ENCODE measurements at places on chromosomes 6 and 20. TPM values are rescaled to one million over a fixed set of nuclear protein-coding genes. Genes with fewer than 3 reads are reported as not detected.

Gene TRIM15
- total RNA-seq = not detected

Gene SIRPA
- 64.6 TPM for total RNA-seq

DNA sequence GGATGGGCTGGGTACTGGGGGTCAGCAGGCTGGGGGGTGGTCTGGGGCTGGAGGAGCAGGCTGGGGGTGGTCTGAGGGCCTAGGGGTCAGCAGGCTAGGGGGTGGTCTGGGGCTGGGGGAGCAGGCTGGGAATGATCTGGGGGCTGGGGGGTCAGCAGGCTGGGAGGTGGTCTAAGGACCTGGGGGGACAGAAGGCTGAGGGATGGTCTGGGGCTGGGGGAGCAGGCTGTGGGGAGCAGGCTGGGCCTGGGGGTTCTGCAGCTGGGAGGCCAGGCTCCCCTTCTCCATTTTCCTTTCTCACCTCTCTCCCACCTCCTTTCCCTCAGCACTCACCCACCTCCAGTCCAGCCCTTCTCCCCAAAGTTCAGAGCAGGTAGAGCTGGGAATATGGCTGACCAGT, 114.2 kb downstream of the PSMB1 start:
- H3K36me3 ChIP-seq = no peaks in the 10 kb centered on the region
- no peaks in the 10 kb centered on the region for H3K4me1 ChIP-seq
- H3K27me3 ChIP-seq = no peaks in the 10 kb centered on the region
- H3K4me3 ChIP-seq = no peak overlapping the region
- H3K27ac ChIP-seq = no peak overlapping the region

GRCh38 chr20:57749869-57750268, 40.1 kb upstream of the PMEPA1 start:
- H3K4me3 ChIP-seq = no peak overlapping the region
- no peak for DNase-seq
- H3K4me1 ChIP-seq = peaks cover 9% of the 10 kb centered on the region
- H3K36me3 ChIP-seq = no peaks in the 10 kb centered on the region

GRCh38 chr20:14445902-14446301, 108.5 kb upstream of the FLRT3 start:
- H3K4me1 ChIP-seq = no peaks in the 10 kb centered on the region
- DNase-seq = no peak

GRCh38 chr20:33359399-33360261, 41.7 kb downstream of the CDK5RAP1 start:
- DNase-seq = no peak
- no peaks in the 10 kb centered on the region for H3K4me1 ChIP-seq
- H3K36me3 ChIP-seq = peaks cover 5% of the 10 kb centered on the region
- H3K4me3 ChIP-seq = no peak overlapping the region

DNA sequence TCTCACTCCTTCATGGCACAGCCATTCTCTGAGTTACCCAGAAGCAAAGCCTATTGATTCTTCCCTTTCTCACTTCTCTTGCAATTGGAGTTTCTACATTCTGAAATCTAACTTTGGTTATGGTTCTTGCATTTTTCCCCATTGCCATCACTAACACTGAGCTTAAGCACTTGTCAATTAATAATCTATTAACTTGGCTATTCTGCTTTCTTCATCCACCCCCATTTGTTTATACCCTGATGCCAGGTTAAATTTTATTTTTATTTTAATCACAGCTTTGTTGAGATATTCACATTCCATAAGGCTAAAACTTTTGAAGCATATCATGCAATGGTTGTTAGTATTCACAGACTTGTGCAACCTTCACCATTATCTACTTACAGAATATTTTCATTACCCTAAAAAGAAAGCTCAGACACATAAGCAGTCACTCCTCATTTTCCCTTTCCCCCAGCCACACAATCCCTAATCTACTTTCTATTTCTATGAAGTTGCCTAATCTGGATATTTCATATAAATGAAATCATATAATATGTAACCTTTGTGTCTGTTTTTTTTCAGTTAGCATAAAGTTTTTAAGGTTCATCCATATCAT, 222.3 kb downstream of the UBE3D start:
- H3K36me3 ChIP-seq = no peaks in the 10 kb centered on the region
- no peak overlapping the region for H3K4me3 ChIP-seq
- DNase-seq = no peak
- H3K27me3 ChIP-seq = no peaks in the 10 kb centered on the region
- H3K27ac ChIP-seq = no peak overlapping the region

GRCh38 chr6:4506223-4506622, 270.0 kb upstream of the CDYL start:
- H3K27ac ChIP-seq = no peak overlapping the region
- H3K4me1 ChIP-seq = no peaks in the 10 kb centered on the region
- no peaks in the 10 kb centered on the region for H3K27me3 ChIP-seq
- no peak for DNase-seq
- H3K36me3 ChIP-seq = no peaks in the 10 kb centered on the region
- no peak overlapping the region for H3K4me3 ChIP-seq

DNA sequence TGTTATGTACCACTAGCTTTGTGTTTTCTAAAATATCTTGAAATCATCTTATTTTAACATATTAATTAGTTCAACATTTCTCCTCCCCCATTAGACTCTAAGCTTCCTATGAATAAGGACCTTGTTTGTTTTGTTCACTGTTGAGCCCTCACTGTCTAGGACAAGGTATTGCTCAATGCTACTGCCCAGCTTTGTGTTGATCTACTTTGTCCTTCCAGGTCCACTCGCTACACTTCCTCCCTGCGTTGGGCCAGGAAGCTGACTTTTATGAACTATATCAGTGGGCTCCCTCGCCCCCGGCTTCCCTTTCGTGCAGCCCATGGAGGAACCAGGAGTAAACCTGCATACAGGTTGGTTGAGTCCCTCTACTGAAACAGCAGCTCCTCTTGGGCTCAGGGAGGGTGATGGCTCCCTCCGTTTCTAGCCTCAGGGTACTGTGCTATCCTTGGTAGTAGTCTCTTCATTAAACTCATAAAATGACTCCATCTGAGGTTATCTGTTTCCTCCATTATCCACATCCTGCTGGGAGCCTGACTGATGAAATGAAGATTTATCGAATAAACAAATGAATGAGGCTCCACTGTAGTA, 272.5 kb downstream of the CLIC5 start:
- peaks cover 7% of the 10 kb centered on the region for H3K4me1 ChIP-seq
- no peaks in the 10 kb centered on the region for H3K27me3 ChIP-seq
- H3K27ac ChIP-seq = peak overlapping the region; percentile 67
- no peaks in the 10 kb centered on the region for H3K36me3 ChIP-seq
- no peak overlapping the region for H3K4me3 ChIP-seq

Measured in breast epithelium (tissue), 4 donors.